T-helper 1 cell (primary cell): ENCODE measurements at places on chromosomes 2 and 18.

DNA sequence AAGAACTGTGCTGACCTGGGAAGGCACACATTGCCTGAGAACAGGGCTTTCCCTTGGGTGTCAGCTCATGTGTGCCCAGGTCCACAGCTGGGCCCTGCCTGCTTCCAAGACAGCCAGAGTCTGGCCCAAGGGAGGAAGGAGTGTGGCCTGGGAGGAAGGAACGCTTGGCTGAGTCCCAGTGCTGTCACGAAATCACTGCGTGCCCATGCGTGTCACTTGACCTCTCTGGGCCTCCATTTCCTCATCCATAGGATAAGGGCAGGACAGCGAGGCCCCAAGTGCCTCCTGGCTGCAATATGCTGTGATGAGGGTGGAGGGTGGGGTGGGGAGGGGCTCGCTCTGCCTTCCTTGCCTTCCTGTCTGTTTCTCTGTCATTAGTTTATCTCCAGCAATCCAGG is 642 bp upstream of the KCNK3 start:
- DNase-seq, result no peak

- DNase-seq, result no peak
Measured at GRCh38 chr2:102033031-102033749, 41.4 kb downstream of the IL1R2 start.

- no peak for DNase-seq
Measured at GRCh38 chr2:108967757-108968156, 21.3 kb downstream of the EDAR start.

DNA sequence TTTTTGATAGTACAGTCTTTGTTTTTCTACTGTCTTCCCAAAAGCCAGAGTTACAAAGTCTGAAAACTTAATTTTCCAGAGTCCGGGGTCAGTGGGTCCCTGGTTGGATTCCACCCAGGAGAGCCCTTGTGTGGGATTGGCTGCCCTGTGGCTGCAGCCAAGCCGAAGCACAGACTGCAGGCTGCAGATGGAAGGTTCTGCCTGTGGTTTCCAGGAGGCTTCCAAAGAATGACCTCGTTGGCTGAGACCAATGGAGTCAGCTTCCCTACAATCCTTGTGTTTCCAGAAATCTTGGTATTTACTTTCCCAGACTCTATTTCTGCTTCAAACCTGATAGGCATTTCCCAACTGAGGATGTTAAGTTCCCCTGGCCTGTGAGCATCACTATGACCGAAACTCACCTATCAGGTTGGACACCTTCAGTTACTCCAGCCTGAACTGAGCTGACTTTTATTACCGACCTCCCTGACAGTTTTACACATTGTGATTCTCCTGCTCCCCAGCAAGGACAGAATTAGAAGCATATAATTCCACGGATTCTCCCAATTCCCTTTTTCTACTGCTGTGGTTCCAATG is 117.5 kb upstream of the CCDC68 start:
- no peak for DNase-seq

DNA sequence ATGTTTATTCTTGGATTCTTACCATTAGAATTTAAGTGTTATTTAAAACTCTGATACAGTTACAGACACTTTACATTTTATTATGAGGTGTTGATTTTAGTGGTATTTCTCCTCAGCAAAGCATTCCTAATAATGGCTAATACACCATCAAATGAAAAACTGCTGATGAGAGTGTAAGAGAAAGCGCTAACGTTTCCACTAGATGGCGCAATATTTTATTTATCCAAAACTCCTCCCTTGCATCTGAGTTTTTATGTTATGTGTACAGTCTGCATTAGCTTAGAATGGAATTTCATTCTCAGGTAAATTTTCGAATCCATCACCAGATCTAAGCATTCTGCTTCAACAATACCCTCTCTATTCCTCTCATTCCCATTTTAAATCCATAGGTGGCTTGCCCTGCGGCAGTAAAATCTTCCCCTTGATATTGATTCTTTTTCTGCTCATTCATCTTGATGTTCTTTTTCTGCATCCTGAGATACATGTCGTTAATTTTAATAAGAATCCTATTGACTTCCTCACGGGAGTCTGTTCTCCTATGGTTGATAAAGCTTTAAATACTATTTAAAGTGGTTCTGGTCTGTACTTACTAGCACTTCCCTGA is 53.9 kb downstream of the PRKRA start:
- no peak for DNase-seq

- DNase-seq, result no peak
Measured at GRCh38 chr2:207502577-207503198, 27.1 kb upstream of the CREB1 start.

GRCh38 chr2:24527536-24527935 is 36.5 kb downstream of the NCOA1 start:
- no peak for DNase-seq

DNA sequence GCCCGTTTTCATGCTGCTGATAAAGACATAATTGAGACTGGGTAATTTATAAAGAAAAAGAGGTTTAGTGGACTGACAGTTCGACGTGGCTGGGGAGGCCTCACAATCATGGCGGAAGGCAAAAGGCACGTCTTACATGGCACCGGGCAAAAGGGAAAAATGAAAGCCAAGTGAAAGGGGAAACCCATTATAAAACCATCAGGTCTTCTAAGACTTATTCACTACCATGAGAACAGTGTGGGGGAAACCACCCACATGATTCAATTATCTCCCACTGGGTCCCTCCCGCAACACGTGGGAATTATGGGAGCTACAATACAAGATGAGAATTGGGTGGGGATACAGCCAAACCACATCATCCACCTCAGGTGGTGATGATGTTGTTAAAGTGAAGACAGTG is 3.3 kb upstream of the RAB12 start:
- DNase-seq, result no peak

GRCh38 chr2:46329803-46330775 is 32.9 kb downstream of the EPAS1 start:
- no peak for DNase-seq
